ENCODE measurements at places on chromosomes 7 and 10.

- no peak for DNase-seq
Observed at GRCh38 chr7:116769546-116769945, 92.8 kb upstream of the CAPZA2 start.

- DNase-seq: no peak
Observed at GRCh38 chr7:24965831-24966708, 13.9 kb downstream of the OSBPL3 start.

DNA sequence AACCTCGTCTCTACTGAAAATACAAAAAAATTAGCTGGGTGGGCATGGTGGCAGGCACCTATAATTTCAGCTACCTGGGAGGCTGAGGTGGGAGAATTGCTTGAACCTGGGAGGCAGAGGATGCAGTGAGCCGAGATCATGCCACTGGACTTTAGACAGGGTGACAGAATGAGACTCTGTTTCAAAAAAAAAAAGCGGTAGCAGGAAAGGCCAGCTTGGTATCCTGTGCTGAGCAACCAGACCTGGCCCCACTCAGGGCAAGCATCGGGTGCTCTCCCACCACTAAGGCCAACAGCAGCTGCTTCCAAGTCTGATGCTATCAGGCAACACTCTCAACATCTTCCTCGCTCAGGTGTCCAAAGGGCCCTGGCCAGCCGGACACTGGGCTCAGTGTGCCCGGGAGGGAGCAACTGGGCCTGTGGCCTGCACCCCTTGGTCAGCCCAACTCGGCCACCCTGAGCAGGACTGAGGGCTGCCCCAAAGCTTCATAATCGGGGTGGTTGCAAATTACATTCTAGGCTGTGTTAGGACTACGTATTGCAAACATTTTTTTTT, 44.3 kb upstream of the MSMB start:
- no peak for DNase-seq

DNA sequence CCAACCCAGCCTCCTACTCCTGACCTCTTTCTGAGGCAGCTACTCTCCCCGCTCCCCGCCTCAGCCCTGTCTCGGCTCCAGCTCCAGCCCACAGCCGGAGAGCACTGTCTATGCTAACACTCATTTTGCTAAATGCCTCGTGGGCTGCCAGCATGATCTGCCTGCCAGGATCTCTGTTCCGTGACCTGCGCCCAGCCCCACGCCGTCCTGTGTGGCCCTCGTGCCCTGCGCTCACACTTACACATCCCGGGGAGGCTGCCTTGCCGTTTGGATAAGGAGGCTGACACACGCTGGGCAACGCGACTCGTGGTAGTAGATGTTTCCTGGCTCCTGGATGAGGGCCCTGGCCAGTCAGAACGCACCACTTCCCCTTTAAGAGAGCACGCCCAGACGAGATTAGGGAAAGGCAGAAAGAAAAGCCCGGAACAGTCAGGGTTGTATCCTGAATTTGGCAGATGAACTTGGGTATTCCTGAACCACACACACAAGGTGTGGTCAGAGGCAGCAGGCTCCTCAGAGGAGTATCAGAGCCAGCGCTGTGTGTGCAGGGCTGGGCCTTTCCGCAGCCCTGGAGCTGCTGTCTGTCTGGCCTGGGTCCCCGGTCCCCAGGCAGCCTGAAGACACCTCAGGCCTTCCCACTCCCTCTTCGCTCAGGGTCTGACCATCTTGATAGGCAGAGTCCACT, 97.7 kb upstream of the EFCAB10 start:
- peak; percentile 56 for DNase-seq

- DNase-seq: no peak
Observed at GRCh38 chr7:5492020-5492635, 68.5 kb upstream of the TNRC18 start.

DNA sequence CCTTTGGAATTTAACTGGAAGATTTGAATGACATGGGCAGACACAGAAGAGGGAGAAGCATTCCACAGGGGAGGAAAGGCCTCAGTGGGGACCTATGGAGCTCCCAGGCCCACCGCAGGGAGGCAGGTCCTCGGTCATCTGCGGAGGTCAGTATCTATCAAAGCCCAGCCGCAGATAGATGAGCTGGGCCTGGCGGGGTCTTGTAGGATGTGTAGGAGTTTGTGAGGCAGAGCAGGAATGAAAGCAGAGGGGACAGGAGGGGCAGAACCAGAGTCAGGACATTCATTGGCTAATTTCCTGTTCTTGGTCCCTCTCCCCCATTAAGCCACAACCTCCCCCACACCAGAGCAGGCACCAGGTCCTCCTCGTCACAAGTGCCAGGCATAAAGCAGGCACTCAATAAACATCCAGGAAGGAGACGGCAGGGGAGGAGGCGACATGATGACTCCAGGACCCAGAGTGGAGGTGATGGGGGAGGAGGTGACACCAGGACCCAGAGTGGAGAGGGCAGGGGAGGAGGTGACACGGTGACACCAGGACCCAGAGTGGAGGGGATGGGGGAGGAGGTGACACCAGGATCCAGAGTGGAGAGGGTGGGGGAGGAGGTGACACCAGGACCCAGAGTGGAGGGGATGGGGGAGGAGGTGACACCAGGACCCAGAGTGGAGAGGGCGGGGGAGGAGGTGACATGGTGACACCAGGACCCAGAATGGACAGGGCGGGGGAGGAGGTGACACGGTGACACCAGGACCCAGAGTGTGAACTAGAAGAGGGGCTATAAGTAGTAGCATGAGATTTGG, 83.7 kb upstream of the PDGFA start:
- DNase-seq: no peak

GRCh38 chr10:100174699-100175677, 10.8 kb downstream of the ERLIN1 start:
- no peak for DNase-seq

DNA sequence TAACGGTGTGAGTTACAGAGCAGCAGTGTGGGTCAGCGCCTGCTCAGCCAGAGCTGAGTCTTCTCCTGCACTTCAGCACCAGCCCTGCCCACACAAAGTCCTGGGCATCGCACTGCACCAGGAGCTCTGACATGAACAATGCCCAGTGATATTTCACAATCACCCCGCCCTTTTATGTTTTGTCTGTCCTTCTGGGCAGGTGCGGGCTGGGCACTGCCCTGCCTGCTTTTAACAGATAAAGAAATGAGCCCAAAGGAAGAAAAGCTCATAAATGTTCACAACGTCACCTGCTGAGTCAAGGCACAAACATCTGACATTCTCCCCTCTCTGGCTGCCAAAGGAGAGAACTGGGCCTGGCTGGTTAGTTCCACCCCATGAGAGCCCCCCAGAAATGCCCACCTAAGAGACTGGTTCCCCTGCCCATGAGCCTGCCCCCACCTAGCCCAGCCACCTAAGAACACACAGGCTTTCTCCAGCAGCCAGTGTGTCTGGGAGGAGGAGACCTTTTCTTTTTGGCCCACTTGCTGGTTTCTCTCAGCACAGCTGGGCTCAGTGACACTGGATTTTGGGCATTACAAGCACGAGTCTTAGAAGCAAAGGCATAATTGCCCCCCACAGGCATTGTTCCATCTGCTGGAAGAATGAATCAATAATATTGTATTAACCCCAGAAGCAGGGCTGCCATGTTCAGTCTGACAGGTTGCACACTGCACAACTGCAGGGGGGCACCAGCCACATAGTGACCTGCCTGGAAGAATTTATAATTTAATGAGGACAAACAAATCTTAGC, 22.3 kb downstream of the CALML3 start:
- DNase-seq: no peak

DNA sequence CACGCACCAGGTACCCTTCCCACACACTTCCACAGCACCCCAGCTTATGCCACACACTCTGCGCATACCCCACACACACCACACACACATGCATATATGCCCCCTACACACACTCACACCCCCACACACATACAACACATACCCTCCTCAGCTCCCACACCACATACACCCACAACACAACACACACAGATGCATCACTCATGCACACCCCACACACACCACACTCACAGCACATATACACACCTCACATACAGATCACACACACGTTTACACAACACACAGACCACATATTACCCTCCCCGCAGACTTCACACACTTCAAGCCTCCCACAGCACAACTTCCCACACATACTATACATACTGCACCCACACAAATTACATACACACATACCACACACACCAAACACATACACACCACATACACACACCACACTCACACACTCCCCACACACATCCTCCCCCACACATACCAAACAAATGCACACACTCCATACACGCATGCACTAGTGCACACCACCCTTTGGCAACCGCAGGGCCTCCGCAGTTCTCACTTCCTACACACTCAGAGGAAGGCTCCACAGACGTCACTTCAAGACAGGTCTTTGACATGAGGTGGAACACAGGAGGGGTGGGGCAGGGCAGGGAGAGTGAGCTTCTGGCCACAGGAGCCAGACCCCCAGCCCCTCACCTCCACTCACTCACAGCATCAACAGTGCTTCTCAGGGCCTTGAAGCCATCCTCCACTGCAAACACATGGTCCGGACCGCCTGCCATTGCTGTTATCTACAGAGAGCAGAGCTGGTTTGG, 18.5 kb upstream of the ANTXRL start:
- DNase-seq: peak; percentile 9

DNA sequence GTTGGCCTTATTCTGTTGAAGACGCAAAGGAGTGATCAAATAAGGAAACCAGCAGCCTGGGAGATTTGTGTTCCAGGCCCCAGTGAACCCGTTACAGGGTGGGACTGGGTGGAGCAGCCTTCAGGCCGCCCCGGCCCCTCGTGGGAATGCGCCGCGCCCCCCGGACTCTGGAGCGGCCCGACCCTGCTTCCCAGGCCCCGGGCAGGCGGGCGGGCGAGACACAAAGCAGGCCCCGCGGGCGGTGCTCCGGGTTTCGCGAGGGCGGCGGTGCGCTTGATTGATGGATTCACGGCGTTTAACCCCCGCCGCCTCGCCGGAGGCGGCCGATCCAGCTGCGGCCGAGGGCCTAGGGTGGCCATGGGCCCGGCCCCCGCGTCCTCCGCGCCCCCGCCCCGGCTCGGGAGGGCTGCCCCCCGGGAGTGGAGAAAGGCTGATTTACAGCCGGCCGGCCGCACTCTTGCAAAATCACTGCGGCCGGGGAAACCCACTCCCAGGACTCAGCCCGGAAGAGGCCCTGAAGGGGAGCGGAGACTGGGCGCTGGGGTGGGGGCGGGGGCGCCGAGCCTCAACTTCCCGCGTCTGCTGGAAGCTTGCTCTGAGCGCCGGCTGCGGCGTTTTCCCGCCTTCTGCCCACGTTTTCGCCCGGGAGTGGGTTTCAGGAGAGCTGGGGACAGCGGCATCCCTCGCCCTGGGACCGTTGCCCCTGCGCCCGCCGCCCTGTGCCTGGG, 299.6 kb upstream of the NFE2L3 start:
- DNase-seq: peak; percentile 79

- DNase-seq: no peak
Observed at GRCh38 chr10:63494951-63495350, 26.2 kb upstream of the REEP3 start.
